Fibroblast of lung (primary cell): ENCODE measurements at places on chromosomes 1 and 21. TPM values are rescaled to one million over a fixed set of nuclear protein-coding genes. Genes with fewer than 3 reads are reported as not detected.

Gene DAB1
- 0.17 and 0.26 TPM in 2 replicates for total RNA-seq

Gene LMX1A
- not detected in 2 replicates for total RNA-seq

Gene RASAL2
- total RNA-seq, result 6.4 and 11.9 TPM in 2 replicates

Gene ADGRB2
- total RNA-seq, result 7.4 and 10.4 TPM in 2 replicates
